ENCODE measurements at places on chromosomes 13 and 19. TPM values are rescaled to one million over a fixed set of nuclear protein-coding genes. Genes with fewer than 3 reads are reported as not detected.

RUBCNL gene
- not detected for polyA plus RNA-seq

KCNN4 gene
- polyA plus RNA-seq, result 8.3 TPM

CGB2 gene
- not detected for polyA plus RNA-seq

MATK gene
- 142 TPM for polyA plus RNA-seq

ZNF729 gene
- polyA plus RNA-seq, result not detected

DNA sequence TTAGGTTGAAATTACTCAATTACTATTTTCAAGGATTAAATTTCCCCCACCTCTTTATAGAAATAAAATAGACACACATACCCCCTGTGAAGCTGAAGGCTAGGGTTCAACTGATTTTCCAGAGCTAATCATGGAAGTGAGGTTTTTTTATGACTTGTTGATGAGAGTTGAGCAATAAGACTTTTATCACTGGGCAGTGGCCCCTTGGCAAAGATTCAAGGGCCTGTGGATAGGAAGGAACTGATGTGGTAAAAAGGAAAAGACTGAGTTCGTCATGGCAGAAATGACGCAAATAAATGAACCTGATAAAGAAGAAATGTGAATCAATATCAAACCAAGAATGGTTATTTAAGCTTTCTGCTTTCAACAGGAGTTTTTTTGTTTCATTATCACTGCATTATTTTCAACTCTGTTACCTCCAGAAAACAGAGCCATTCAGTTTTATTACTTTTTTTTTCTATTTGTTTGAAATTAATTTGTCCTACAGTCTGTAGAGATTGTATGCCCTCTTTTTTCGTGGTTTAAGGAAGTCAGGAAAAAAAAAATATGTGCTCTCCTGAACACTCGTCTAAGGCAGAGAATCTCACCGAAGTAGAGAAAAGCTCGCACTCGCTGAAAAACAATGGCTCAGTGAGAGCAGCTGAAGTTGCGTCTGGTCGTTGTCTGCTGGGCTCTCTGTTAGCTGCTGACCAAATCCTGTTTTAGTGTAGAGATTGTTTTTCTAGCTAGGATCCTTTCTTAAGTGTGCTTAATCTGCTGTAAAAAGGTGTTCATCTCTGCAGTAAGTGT is 38.9 kb downstream of the STOML3 start:
- no peak for DNase-seq

GRCh38 chr13:95226932-95227695 is 74.1 kb downstream of the ABCC4 start:
- no peak for DNase-seq

DNA sequence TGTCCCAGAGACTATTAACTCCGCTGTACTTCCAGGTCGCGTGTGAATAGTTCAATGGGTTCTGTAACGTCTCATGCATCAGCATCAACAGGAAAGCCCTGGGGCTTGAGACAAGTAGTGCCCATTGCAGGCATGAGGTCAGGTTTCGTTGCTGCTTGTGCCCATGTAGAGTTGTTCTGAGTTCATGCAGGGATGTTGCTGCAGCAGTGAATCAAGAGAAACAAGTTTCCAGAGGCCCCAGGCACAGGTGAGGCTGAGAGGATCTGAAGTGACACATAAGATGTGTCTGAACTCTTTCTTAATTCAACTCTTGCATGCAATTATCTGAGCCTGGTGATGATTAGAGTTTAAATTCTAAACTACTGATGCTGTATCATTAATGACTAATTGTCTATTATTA is 8.6 kb upstream of the ZNF283 start:
- DNase-seq, result no peak

- DNase-seq, result no peak
These were observed 11.6 kb downstream of the KLK4 start for GRCh38 chr19:50899569-50899968.

GRCh38 chr13:46145950-46146349 is 36.0 kb downstream of the LCP1 start:
- no peak for DNase-seq

GRCh38 chr13:110311443-110312338 is 4.6 kb downstream of the COL4A2 start:
- no peak for DNase-seq

- DNase-seq, result no peak
These were observed 19.2 kb downstream of the GPX4 start for GRCh38 chr19:1122972-1123363.

GRCh38 chr19:58117841-58118575 is 20.0 kb upstream of the ZSCAN18 start:
- DNase-seq, result no peak

GRCh38 chr13:79197933-79198332 is 208.1 kb downstream of the RBM26 start:
- DNase-seq, result no peak

DNA sequence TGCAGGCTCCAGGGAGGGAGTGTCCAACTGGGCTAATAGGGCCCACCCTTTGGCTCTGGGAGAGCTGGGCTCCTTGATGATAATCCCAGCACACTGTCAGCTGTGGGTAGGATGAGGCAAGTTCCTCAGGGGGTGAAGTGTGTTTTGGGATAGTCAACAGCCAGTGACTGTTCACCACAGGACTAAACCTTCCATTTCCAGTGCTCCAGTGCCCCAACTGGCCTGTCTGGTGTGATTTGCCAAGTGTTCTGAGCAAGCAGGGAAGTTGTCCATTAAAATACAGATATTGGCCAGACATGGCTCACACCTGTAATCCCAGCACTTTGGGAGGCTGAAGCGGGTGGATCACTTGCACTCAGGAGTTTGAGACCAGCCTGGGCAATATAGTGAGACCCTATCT is 150.9 kb downstream of the TM9SF2 start:
- DNase-seq, result no peak

DNA sequence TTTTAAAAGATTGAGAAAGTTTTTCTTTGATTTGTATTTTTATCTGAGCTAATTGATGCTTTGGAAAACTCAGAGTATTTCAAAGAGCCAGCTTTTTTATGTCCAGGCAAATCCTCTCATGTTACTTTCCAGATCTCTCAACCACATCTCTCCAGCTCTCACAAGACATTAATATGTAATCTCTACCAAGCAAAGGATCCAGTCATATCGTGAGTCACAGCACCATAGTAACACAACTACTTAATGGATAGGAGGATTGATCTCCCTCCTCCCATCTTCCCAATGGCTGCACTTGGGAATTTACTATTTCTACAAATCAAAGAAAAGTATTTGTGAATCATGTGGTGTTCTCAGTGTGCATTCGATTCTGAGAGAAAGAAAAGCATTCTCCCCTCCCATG is 63.3 kb downstream of the POU4F1 start:
- no peak for DNase-seq

- DNase-seq, result no peak
These were observed 19.1 kb downstream of the LRCH1 start for GRCh38 chr13:46571909-46572595.

Data from CD8-positive, alpha-beta memory T cell (primary cell).